ENCODE measurements at places on chromosomes 5 and 9.

DNA sequence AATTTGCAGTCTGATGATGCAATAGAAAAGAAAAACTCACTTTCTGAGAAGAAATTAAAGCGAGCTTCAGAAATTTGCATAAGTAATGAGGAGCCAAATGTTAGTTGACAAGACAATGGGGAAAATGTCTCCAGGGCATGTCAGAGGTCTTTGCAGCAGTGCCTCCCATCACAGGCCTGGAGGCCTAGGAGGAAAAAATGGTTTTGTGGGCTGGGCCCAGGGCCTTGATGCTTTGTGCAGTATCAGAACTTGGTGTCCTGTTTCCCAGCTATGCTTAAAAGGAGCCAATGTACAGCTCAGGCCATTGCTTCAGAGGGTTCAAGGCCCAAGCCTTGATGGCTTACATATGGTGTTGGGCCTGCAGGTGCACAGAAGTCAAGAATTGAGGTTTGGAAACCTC, 298.4 kb downstream of the SMARCA2 start:
- no peak for DNase-seq

- DNase-seq: no peak
Observed at GRCh38 chr5:57311921-57312735, 138.3 kb downstream of the GPBP1 start.

DNA sequence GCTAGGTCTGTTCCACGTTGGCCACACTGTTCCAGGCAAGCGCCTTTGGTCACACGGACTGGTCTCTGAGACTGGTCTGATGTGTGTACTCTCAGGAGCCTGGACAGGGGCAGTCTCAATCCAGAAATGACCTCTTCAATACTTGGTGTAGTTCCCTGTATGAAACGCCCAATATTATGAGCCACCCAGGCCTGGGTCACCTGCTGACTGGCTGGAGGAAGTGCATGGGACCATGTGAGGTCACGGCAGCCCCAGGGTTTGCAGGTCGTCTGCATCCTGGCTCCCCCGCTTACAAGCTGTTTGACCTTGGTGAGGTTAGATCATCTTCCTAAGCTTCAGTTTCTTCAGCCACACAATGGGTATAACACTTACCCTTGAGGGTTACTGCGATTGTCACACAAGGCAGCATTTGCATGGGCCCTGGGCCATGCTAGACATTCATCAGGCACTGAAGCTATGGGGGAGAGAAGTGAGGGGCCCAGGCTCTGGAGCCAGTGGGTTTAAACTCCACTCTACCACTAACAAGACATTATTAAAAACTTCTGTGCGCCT, 5.2 kb upstream of the GRHPR start:
- no peak for DNase-seq

GRCh38 chr9:71683598-71684235, 84.6 kb downstream of the CEMIP2 start:
- no peak for DNase-seq

DNA sequence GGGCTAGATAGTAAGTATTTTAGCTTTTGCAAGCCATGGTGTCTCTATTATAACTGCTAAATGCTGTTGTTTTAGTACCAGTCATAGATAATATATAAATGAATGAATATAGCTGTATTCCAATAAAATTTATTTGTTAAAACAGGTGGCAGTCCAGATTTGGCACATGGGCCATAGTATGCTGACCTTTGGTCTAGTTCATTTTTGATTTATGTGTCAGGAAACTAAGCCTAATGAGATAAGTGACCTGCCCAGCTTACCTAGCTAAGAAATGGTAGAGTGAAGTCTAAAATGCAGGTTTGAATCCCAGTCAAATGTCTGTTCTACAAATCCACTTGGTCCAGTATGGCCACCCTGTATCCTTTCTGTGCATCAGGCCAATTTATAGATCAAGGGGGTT, 139.3 kb downstream of the ALDH1A1 start:
- no peak for DNase-seq

- no peak for DNase-seq
Observed at GRCh38 chr5:14678773-14679334, 14.3 kb downstream of the OTULIN start.

DNA sequence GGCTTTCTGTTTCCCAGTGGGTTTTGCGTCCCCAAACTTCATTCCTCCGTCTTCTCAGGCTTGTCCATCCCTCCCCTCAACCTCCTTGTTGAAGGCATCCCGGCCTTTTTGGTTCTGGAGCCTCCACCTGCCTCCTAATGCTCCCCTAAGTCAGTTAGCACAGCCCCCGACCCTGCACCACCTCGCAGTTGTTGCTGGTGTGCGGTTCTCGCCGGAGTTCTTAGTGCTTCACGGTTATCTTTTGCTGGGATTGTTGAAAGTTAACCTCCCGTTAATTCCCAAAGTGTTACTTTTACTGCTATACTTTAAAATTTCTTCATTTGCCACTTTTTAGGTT, 447 bp downstream of the UBLCP1 start:
- no peak for DNase-seq

Data from AG09309 (cell line).